ENCODE measurements at places on chromosomes 11 and 22.

- DNase-seq: no peak
These were observed 40.1 kb upstream of the APLNR start for GRCh38 chr11:57276971-57277675.

GRCh38 chr22:45136594-45136993 lies 27.1 kb upstream of the NUP50 start:
- no peak for DNase-seq

DNA sequence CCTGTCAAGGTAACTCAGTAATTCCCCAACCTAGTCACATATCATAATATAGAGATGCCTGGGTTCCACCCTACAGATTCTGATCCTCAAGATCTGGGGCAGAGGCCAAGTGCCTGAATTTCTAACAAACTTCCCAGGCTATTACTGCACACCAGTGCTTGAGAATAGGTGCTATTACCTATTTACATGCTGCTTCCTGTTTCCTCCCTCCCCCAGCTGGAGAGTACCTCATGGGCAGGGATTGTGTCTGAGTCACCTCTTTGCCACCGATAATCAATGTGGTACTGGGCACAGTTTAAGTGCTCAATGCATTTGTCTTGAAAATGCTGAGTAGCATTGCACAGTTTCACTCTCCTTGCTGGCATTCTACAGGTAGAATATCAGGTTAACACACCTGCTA lies 582.2 kb upstream of the CADM1 start:
- no peak for DNase-seq

GRCh38 chr11:77871855-77872254 lies 50.9 kb downstream of the AAMDC start:
- no peak for DNase-seq

GRCh38 chr11:37544491-37544890 lies 946.5 kb upstream of the RAG2 start:
- DNase-seq: no peak

- DNase-seq: no peak
These were observed at the start of gene CDC42EP1 for GRCh38 chr22:37559901-37560607. CDC42EP1 (plus strand) TSS chr22:37560480; CDS start chr22:37566350, 5,870 bp downstream.

DNA sequence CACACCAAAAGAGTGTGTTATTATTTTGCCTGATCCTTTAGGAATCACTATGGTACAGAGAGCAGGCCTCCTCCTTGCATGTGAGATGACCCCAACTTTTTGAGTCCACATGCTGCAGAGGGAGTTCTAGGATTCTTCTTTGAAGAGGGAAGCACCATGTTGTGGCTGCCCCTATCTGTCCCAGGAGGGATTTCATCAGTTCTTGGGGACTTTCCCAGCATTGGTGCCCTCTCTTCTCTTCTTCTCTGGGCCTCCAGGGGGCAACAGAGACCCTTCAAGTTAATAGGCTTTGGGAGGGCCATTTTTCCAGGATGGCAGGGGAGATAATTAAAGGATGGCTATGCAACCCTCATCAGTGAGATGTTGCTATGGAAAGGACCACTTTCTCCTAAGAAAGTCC lies 3.6 kb downstream of the MMP1 start:
- no peak for DNase-seq

GRCh38 chr22:44445307-44445680 lies 52.7 kb downstream of the RTL6 start:
- no peak for DNase-seq

DNA sequence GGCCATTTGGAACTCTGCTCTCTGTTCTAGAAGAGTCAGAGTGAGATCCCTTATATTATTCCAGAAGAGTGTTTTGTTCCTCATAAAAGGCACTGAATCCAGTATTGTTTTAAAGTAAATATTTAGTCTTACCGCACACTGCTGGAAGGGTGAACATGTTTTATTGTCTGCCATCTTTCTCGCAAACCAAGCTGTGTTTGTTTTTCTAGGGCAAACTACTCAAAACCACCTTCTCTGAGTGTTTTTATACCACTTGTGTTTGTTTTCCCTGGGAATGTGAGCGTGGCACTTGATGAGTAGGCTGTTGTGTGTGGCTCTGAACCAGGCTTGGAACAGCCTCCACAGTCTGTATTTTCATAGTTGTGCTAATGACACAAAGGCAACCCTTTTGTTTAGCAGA lies 89.8 kb downstream of the DBX1 start:
- DNase-seq: no peak

DNA sequence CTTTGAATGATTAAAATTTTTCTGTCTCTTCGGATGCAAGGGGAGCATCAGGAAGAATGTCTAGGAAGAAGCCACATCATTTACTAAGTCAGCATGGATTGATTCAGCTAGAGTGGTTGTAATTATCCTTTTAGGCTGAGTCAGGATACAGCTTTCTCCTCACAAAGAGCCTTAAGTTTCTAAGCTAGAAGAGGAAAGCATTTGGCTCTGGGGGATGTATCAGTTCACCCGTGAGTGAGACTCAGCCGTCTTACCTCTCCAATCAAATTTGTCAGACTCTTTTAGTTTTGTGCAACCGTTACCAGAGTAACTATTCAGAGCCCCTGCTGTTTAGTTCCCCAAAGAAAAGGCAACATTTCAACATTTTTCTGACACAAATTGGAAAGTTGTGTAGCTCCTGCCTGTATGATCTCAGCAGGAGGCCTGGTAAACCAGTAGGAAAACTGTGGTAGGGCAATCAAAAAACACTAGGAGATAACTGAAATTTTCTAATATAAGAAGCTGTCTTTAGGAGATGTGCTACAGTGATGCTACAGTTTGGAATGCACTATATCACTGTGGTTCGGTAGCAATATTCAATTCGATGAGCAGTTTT lies 432.4 kb upstream of the LUZP2 start:
- DNase-seq: no peak

GRCh38 chr11:94838027-94838731 lies 70.0 kb downstream of the AMOTL1 start:
- no peak for DNase-seq

DNA sequence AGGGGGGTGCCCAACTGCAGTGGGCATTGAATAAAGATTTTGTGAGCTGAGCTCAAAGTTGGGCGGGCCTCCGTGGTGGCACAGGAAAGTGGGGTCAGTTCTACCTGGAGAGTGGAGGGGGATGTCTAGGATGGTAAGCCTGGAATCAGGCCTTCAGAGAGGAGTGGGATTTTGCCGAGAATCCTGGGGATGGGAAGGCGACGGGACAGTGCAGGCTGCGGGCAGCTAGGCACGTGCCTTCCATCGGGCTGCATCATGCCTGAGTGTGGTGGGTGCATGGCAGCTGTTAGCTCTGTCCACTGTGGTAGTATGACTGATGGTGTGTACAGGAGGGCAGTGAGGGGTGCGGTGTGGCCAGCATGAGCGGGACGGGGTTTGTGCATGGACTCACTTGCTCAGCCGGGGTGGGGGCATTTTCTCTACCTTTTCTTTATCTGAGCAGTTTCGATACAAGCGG lies 3.6 kb downstream of the SHANK3 start:
- no peak for DNase-seq

GRCh38 chr11:128501632-128502549 lies 85.5 kb downstream of the ETS1 start:
- DNase-seq: no peak

GRCh38 chr11:28874706-28875105 lies 766.5 kb downstream of the METTL15 start:
- DNase-seq: no peak

DNA sequence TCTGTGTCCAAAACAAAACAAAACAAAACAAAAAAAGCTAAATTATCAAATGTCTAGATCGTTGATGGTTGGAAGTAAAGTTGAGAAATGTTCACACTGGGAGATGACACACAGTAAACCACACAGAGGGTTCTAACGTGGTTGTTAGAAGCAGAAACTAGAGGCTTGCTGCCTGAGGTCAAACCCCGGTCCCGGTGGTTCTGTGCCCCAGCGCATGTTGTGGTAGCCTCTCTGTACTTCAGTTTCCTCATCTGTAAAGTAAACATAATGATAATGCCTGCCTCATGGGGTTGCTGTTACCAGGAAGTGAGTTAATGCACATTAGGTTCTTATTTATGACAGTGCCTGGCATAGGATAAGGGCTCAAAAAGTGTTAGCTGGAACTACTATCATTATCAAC lies 33.4 kb downstream of the PPARA start:
- no peak for DNase-seq

- DNase-seq: no peak
These were observed 12.2 kb upstream of the TPST2 start for GRCh38 chr22:26602127-26602526.

DNA sequence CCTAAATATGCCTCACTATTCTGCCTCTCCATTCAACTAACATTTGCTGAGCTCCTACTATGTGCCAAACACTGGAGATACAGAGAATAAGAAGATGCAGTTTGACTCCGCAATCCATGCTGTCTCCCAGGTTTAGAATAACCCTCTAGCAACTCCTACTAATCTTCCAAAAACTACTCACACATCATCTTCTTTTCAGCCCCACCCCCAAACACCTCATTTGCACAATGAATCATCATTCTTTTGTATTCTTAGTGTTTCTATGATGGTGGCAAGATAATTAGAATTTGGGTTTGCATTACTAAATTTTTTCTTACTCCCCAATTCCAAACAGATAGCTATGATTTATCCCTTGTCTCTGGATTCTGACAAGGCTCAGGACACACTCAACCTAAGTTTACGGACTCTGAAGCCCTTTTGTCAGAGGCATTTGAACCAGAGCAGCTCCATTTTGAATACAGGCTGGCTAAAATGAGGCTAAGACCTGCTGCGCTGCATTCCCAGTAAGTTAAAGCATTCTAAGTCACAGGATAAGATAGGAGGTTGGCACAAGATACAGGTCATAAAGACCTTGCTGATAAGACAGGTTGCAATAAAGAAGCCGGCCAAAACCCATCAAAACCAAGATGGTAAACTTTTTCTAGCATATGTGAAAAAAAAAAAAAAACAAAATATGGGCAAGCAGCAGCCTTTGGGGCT lies 1038.9 kb downstream of the DLG2 start:
- no peak for DNase-seq

- no peak for DNase-seq
These were observed 58.1 kb downstream of the LINC01488 start for GRCh38 chr11:69539416-69540117.

DNA sequence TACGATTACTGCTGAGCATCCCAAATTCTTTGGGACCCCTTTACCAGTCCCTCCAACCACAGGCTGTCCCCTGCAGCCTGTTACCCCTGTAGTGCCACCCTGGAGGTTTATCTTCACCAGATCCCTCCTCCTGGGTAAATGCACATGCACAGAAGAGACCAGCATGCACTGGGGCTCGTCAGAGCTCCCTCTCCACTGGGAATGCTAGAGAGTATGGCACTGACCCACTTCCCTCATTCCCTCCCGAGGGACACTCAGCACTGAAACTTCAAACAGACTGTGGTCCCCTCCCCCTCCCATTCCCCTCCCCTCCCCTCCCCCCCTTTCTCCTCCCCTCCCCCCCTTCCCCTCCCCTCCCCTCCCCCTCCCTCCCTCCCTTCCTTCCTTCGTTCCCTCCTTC lies 49.1 kb downstream of the C11orf91 start:
- no peak for DNase-seq

GRCh38 chr22:50527921-50528681 lies 1.7 kb downstream of the TYMP start:
- DNase-seq: no peak

DNA sequence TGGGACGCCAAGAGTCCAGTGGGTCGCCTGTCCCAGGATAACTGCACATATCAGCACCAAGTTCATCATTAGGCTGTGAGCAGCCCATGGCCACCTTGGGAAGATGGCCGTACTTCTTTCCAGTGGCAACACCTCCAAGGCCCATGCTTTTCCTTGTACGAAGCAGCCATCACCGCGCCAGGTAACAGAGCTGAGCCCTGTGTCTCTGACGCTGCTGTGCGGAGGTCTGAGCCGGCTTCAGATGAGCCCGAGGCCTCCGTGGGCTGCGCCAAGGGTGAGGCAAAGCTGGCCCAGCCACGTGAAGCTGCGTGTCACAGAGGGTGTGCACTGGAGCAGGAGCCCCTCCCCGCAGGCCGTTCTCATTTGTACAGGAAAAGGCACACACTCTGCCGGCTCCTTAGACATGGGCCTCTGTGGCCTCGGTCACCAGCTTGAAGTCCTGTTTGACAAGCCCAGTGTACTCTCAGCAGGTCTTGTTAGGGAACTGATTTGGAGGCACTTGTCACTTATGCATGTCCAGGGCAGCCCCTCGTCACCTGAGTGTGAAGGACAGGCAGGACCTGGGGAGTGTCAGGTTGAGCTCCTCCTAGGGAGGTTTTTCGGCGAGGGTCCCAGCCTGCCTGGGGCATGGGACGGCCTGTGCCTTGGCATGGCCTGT lies 401.5 kb downstream of the TBC1D22A start:
- DNase-seq: no peak

GRCh38 chr22:33803371-33804282 lies 116.6 kb downstream of the LARGE1 start:
- DNase-seq: no peak

GRCh38 chr11:58330861-58331260 lies 28.0 kb downstream of the OR5B17 start:
- DNase-seq: no peak

Data from D721Med (cell line).